Upper lobe of right lung (tissue), 1 donor: ENCODE measurements at places on chromosomes 5 and 9. TPM values are rescaled to one million over a fixed set of nuclear protein-coding genes. Genes with fewer than 3 reads are reported as not detected.

DNA sequence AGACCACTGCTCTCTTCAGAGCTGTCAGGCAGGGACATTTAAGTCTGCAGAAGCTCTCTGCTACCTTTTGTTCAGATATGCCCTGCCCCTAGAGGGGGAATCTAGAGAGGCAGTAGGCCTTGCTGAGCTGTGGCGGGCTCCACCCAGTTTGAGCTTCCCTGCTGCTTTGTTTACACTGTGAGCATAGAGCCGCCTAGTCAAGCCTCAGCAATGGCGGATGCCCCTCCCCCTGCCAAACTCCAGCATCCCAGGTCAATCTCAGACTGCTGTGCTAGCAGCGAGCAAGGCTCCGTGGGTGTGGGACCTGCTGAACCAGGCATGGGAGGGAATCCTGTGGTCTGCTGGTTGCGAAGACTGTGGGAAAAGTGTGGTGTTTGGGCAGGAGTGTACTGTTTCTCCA lies 59.9 kb downstream of the CAVIN4 start:
- no peaks in the 10 kb centered on the region for H3K27me3 ChIP-seq
- H3K4me1 ChIP-seq, result no peaks in the 10 kb centered on the region
- H3K36me3 ChIP-seq, result no peaks in the 10 kb centered on the region
- no peak overlapping the region for H3K27ac ChIP-seq
- no peak for DNase-seq

GRCh38 chr9:107989544-107989943 lies 500.0 kb upstream of the KLF4 start:
- DNase-seq, result no peak
- H3K27me3 ChIP-seq, result no peaks in the 10 kb centered on the region
- no peak overlapping the region for H3K4me3 ChIP-seq
- no peaks in the 10 kb centered on the region for H3K4me1 ChIP-seq
- no peaks in the 10 kb centered on the region for H3K36me3 ChIP-seq

GRCh38 chr9:130728721-130729120 lies 35.1 kb downstream of the EXOSC2 start:
- H3K27me3 ChIP-seq, result no peaks in the 10 kb centered on the region
- H3K4me1 ChIP-seq, result peaks cover 6% of the 10 kb centered on the region
- H3K4me3 ChIP-seq, result no peak overlapping the region
- no peak overlapping the region for H3K27ac ChIP-seq

- H3K4me3 ChIP-seq, result no peak overlapping the region
- H3K4me1 ChIP-seq, result peaks cover 25% of the 10 kb centered on the region
- DNase-seq, result no peak
- no peaks in the 10 kb centered on the region for H3K27me3 ChIP-seq
- H3K27ac ChIP-seq, result no peak overlapping the region
- no peaks in the 10 kb centered on the region for H3K36me3 ChIP-seq
Observed at GRCh38 chr5:115450741-115451140, 93.8 kb downstream of the FEM1C start.

Gene FGF1
- 1.8 TPM for total RNA-seq

Gene ALDH7A1
- 26.1 TPM for total RNA-seq

DNA sequence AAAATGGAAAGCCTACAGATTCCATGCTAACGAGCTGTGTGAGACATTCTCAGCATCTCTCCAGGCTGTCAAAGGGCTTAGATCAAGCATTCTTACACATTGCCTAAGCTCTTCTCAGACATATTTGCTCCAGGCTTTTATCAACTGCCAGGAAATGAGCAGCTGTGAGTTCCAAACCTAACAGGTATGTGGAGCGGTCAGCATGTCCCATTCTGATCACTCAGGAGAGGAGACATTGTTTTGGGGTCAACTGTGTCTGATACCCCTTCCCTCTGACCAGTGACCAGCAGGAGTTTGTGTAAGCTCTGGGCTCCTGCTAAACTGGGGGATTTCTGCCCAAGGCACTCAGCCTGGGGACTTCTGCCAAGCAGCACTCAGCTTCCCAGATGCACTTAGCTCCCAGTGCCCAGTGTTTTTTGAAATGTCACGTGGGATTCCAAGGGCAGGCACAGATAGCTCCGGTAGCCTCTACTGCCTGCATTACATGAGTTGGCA lies 229.1 kb downstream of the SEC61B start:
- H3K27me3 ChIP-seq, result no peaks in the 10 kb centered on the region
- no peak overlapping the region for H3K4me3 ChIP-seq
- no peaks in the 10 kb centered on the region for H3K4me1 ChIP-seq
- H3K36me3 ChIP-seq, result no peaks in the 10 kb centered on the region

GRCh38 chr5:34743878-34744277 lies 87.8 kb downstream of the RAI14 start:
- no peak overlapping the region for H3K27ac ChIP-seq
- no peak for DNase-seq
- H3K4me3 ChIP-seq, result no peak overlapping the region
- H3K27me3 ChIP-seq, result no peaks in the 10 kb centered on the region

Gene ANKDD1B
- 3.7 TPM for total RNA-seq

DNA sequence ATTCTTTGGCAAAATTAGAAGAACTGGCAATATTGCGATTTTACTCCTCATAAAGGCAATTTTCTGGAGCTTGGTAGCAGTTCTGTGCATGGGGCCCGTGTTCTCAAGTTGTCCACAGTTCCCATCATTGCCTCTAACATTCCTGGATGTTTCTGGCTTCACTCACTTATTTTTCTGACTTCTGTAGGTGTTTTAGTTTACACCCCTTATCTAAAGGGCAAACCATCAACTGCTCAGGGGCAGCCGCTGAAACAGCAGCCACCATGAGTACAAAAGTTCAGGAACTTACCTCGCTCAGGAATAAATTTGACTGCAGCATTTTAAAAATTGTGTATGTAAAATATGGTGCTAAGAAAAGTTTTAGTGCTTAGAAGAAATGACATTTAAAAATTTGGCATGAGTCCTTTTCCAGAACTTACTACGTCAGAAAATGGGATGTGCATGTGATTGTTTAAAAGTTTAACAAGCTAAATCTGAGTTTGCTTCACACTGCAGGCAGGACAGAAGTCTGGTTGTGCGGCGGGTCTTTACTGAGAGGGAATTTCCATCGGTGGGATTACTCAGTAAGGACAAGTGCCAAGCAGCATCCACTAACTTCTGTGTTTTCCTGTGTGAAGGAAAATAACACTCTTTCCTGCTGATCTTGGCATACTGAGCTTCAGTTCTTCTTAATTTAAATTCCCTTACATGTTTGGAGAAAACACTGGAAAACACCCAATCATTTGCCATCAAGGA lies 261.7 kb downstream of the MAT2B start:
- H3K4me1 ChIP-seq, result no peaks in the 10 kb centered on the region
- no peak overlapping the region for H3K4me3 ChIP-seq
- H3K27me3 ChIP-seq, result no peaks in the 10 kb centered on the region

Gene PAEP
- not detected for total RNA-seq

Gene ANKRD18B
- total RNA-seq, result 1.2 TPM

GRCh38 chr9:13952906-13953305 lies 361.0 kb downstream of the NFIB start:
- H3K27ac ChIP-seq, result no peak overlapping the region
- no peak for DNase-seq

DNA sequence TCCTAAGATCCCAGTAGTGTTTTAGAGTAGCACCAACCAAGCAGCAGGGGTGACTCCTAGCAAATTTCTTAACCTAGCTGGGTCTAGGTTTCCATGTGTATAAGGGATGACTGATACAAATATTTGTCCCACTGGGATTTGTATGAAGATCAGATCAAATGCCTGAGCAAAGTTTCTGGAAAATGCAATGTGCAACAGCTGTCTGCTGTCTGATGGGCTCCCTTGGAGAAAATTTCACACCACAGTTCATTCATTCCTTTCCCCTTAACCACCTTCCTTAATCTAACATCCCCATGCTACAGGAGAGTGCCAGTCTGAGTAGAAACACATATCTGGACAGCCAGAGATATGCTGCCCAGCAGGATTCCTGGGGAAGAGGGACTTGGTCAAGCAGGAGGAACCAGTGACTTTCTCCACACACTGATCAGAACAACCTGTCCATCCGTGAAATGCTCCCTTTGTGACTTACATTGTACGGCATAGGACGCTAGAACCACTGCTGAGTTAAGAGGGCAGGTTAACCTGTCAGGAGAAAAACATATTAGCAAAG lies 53.3 kb downstream of the PTPN3 start:
- H3K36me3 ChIP-seq, result no peaks in the 10 kb centered on the region
- no peak for DNase-seq
- H3K27ac ChIP-seq, result no peak overlapping the region
- no peaks in the 10 kb centered on the region for H3K4me1 ChIP-seq
- H3K4me3 ChIP-seq, result no peak overlapping the region

Gene CSF1R
- total RNA-seq, result 48.7 TPM

Gene SYK
- total RNA-seq, result 63.8 TPM

Gene SPATA31E1
- not detected for total RNA-seq

Gene HSD17B3
- 0.81 TPM for total RNA-seq

Gene EQTN
- not detected for total RNA-seq

Gene FRRS1L
- 0.09 TPM for total RNA-seq

Gene TPPP
- total RNA-seq, result 16.1 TPM

Gene LEAP2
- 0.69 TPM for total RNA-seq
